ENCODE measurements at places on chromosomes 12 and 14. TPM values are rescaled to one million over a fixed set of nuclear protein-coding genes. Genes with fewer than 3 reads are reported as not detected.

Gene TMEM132D
- not detected for total RNA-seq

Gene PSMB11
- not detected for total RNA-seq

Gene KLRC1
- not detected for total RNA-seq

Gene NELL2
- total RNA-seq, result 596 TPM

Gene FITM1
- total RNA-seq, result not detected

Gene CPNE6
- not detected for total RNA-seq

Gene GPRC5A
- 0.22 TPM for total RNA-seq

Gene CCDC196
- total RNA-seq, result not detected

Gene CMA1
- total RNA-seq, result not detected

Gene PRB2
- total RNA-seq, result not detected

Gene HCAR2
- total RNA-seq, result 0.34 TPM

Gene GALNT8
- not detected for total RNA-seq

Gene CD163L1
- 1.5 TPM for total RNA-seq

Gene CCDC198
- total RNA-seq, result not detected

Gene DTX3
- total RNA-seq, result 65.9 TPM

Gene SLC4A8
- total RNA-seq, result 0.73 TPM

Gene RASSF9
- total RNA-seq, result 0.09 TPM

Gene UNC79
- total RNA-seq, result 0.33 TPM

Gene OTX2
- total RNA-seq, result 147 TPM

Gene DDX51
- total RNA-seq, result 35.4 TPM

Gene TDRD9
- not detected for total RNA-seq

Gene INHBC
- not detected for total RNA-seq

Gene PRH2
- total RNA-seq, result not detected

Gene SDSL
- total RNA-seq, result 0.37 TPM

Gene FAM216A
- 17.5 TPM for total RNA-seq

Gene IRAK3
- 0.37 TPM for total RNA-seq

Gene HOXC5
- total RNA-seq, result 1.6 TPM

Gene GLIPR1L1
- total RNA-seq, result not detected

Gene FKBP11
- 31.8 TPM for total RNA-seq

Gene SLC24A4
- 0.15 TPM for total RNA-seq

Gene OVCH1
- not detected for total RNA-seq

Gene DBX2
- total RNA-seq, result 0.13 TPM

Gene PIWIL1
- not detected for total RNA-seq

Gene VRTN
- total RNA-seq, result not detected

Gene PABPN1
- total RNA-seq, result 275 TPM

Gene ZNF385A
- total RNA-seq, result 17.5 TPM

Gene RAPGEF3
- 5.7 TPM for total RNA-seq

Gene NRXN3
- 0.21 TPM for total RNA-seq

Gene OR11H12
- total RNA-seq, result not detected

Gene RNASE7
- total RNA-seq, result not detected

Gene DNAJC22
- total RNA-seq, result 1.9 TPM

Gene PLA2G1B
- not detected for total RNA-seq

Gene MANSC4
- total RNA-seq, result not detected

Gene DCAF11
- total RNA-seq, result 49.1 TPM

Gene TTC9
- total RNA-seq, result 4.2 TPM

Gene ART4
- not detected for total RNA-seq

Gene CBX5
- total RNA-seq, result 235 TPM

Gene MSRB3
- total RNA-seq, result 2.8 TPM

Gene TMPRSS12
- not detected for total RNA-seq

Measured in A673 (cell line).